ENCODE measurements at places on chromosomes 3 and 15.

- peak; percentile 24 for DNase-seq
Observed at GRCh38 chr3:46987743-46988401, 8.4 kb downstream of the NBEAL2 start.

DNA sequence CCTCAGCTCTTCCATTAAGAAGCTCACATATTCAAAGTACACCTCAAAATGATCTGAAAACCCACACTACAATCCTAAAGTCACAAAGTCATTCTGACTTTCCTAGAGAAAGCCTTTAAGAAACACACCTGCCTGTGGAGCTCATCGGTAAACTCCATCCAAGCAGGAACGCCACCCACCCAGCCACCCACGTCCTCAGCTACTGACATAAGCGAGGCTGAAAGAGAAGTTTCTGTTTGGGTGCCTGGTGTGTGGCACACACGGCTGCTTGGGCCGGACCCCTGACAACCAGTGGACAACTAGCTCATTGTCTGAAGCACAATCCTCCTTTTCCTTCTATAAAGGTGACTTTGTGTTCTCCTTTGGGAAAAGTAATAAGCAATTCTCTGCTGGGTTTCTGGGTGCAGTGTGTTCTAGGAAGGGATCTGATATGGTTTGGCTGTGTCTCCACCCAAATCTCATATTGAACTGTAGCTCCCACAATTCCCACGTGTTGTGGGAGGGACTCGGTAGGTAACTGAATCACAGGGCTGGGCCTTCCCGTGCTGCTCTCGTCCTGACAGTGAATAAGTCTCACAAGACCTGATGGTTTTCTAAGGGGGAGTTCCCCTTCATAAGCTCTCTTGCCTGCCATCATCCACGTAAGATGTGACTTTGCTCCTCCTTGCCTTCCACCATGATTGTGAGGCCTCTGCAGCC lies 26.1 kb downstream of the FAM174B start:
- DNase-seq: no peak

GRCh38 chr15:80174017-80174746 lies 21.4 kb downstream of the FAH start:
- DNase-seq: no peak

GRCh38 chr15:79989682-79990081 lies 18.7 kb upstream of the BCL2A1 start:
- DNase-seq: no peak

DNA sequence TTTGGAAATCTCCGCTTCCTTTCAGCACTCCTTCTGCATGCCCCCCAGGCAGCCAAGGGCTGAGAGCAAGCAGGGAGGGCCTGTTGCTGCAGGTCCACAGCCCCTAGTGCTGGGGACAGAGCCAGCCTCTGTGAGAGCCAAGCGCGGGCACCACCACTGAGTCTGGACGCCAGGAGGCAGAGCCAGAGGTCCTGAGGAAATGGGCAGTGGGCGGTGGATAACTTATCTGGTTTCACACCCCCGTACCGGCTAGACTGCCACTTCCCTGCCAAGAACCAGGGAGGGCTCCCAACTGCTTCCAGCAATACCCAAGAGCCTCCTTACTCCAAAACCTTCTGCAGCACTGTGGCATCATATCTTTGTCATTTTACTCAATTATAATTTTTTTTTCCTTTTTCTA lies 141.6 kb upstream of the IGF1R start:
- no peak for DNase-seq

- DNase-seq: no peak
Observed at GRCh38 chr3:37671926-37672325, 189.8 kb upstream of the CTDSPL start.

DNA sequence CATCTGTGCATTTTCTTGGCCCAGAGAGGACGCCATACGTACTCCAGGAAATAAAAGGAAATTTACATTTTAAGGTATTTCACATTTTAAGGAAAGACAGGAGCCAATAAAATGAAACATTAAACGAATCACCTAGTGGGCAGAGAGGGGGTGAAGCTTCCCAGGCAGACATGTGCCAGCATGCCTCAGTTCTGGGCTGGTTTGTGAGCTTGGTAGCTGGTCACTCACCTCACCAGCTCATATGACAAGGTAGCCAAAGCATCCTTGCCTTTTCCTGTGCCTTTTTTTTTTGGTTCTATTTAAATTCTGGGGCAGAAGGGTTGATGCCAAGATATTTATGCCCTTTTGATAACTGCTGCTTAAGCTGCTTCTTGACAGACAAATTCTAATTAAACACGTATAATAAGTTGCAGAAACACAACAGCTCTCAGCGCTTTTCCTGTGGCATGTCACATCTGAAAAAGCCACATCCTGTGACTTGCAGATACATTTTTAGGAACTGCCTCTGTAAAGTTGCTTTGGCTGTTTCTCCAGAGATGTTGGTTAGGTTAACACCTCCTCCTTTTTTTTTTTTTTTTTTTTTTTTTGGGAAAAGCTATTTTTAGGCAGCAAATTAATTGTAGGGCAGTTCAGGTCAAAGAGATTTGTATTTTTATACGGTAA lies 218.6 kb downstream of the PDCD6IP start:
- DNase-seq: no peak

DNA sequence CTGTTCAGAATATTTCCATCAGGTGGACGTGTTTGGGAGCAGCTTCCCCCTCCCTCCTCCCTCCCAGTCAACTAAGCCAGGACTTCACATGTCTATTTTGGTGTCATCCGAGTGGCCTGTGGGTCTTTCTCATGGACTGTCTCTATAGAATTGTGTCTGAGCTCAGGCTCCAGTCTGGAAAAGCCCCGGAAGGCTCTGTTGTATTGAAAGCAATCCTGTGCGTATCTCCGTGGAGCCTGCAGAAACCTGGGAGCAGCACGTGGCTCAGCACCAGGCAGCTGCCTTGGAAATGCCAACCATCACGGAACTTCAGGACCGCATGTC lies 25.2 kb downstream of the COLQ start:
- no peak for DNase-seq

- no peak for DNase-seq
Observed at GRCh38 chr3:21505711-21506460, 245.1 kb downstream of the ZNF385D start.

DNA sequence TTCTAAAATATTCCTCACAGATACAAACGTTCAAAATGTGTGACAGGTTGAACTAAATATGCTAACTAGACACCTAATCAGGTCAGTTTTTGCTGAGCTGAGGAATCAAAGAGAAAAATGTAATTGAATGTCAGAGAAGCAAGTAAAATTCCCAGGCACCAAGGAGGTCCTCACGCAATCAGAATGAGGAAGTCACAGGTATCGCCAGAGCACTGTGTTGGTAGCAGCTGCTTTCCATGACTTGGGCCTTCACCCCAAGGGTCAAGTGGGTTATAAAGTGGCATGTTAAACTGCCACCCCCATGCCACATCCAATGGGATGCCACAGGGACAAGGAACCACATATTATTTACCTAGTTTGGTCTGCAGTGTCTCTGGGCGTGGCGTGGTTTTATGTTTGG lies 125.0 kb downstream of the TFG start:
- DNase-seq: no peak

GRCh38 chr3:181455276-181455675 lies 256.4 kb upstream of the SOX2 start:
- no peak for DNase-seq

- no peak for DNase-seq
Observed at GRCh38 chr15:51155891-51156290, 61.2 kb upstream of the TNFAIP8L3 start.

DNA sequence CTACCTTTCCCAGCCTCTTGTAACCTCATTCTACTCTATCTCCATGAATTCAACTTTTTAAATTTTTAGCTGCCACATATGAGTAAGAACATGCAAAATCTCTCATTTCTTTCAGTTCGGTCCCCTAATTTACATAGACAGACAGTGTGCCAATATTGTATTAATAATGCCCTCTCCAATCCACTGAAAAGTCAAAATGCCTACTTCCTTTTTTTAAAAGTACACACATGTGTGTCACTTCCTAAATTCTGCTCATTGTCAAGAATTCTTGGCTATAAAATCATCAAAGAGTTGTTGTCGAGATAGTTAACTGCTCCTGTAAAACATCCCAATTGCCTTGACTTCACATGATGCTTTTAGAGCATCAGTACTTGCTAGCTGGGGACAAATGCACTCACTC lies 84.2 kb upstream of the IL12A start:
- no peak for DNase-seq

GRCh38 chr3:35653347-35653746 lies 14.0 kb downstream of the ARPP21 start:
- DNase-seq: no peak

- DNase-seq: no peak
Observed at GRCh38 chr3:129974564-129974832, at the start of gene TRH. TRH (plus strand) TSS chr3:129974720; CDS start chr3:129975817, 1,097 bp downstream.

DNA sequence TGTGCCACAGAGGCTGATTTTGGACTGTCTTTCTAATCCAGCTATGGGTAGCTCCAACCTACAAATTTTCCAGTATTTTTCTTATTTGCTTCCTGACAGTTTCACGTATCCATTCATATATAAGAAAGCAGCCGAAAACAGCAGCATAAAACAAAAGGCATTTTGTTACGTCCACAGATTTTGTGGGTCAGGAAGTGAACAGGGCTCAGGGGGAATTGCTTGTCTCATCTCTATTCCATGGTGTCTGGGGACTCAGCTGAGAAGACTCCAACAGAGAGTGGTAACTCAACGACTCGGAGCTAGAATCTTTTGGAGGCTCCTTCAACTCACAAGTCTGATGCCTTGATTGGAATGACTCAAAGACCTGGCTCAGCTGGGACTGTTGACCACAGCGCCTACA lies 11.7 kb upstream of the SAMMSON start:
- no peak for DNase-seq

- no peak for DNase-seq
Observed at GRCh38 chr15:63331456-63331855, 50.2 kb downstream of the CA12 start.

GRCh38 chr3:19652336-19652735 lies 281.7 kb downstream of the EFHB start:
- no peak for DNase-seq

DNA sequence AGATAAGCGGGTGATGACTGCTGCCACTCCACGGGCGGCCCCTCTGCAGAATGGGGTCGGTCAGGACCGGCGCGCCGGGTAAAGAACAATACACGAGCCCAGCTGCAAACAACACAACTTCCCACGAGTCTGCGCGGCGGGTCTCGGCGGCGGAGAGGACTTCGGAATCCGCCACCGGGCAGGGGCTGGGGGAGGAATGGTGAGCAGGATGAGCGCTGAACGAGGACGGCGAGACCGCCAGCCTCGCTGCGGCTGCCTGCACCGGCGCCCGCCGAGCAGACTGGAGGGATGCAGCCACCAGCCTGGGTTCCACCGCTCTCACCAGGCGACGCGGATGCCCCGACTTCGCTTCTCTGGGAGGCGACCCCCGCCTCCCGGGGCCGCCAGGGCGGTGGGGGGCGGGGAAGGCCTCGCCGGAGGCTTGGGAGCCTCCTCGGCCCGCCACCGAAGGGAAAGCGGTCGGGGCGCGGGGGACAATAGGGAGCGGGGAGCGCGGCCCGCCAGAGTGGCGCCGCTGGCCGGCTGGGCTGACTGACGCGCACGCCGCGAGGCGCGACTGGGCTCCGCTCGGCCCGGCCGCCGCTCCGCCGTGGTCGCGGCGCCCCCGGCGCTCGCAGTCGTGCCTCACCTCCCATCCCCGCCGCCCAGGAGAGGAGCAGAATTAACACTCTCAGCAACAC lies 515 bp downstream of the ADAM10 start:
- no peak for DNase-seq

- DNase-seq: no peak
Observed at GRCh38 chr3:151328298-151328995, 902 bp downstream of the P2RY13 start.

DNA sequence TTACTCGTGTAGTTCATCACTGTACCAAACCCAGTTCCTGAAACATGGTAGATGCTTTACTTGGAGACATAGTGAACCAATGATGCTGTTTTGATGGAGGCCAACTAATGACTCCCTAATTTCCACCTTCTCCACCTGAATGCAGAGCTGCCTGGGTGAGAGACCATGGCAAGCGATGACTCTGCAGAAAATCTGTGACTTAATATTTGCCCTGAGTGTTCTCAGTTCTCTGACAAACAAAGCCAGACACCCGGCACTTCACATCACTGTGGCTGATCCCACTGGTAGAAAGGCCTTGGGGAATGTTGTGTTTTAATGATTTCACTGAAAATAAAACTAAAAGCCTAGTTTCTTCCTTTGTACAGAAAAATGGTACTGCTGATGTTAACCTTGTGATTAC lies 39.5 kb upstream of the UBE3A start:
- DNase-seq: no peak

GRCh38 chr3:15964605-15965442 lies 167.0 kb upstream of the ANKRD28 start:
- no peak for DNase-seq

DNA sequence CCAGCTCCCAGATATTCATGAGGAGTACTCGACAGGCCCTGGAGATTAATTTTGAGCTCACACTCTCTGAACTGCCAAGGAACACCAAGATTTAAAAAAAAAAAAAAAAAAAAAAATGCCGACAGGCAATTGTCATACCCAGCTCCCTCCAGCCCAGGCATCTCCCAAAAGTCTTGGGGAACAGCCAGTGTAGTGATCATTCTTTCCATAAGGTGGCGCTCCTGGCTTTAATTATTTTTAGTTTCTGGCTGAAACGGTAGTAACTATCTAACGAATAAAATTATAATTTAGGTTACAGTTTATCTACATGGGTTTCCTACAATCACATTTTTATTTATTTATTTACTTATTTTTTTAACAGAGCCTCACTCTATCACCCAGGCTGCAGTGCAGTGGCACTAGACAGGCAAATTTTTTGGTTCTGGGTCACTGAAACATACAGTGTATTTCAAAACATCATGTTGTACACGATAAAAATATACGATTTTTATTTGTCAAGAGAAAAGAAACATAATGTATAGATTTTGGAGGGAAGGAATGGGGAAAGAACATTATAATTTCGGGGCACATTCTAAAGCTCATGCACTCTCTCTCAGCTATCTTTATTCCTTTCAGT lies 157.3 kb downstream of the ADAMTS9 start:
- no peak for DNase-seq

DNA sequence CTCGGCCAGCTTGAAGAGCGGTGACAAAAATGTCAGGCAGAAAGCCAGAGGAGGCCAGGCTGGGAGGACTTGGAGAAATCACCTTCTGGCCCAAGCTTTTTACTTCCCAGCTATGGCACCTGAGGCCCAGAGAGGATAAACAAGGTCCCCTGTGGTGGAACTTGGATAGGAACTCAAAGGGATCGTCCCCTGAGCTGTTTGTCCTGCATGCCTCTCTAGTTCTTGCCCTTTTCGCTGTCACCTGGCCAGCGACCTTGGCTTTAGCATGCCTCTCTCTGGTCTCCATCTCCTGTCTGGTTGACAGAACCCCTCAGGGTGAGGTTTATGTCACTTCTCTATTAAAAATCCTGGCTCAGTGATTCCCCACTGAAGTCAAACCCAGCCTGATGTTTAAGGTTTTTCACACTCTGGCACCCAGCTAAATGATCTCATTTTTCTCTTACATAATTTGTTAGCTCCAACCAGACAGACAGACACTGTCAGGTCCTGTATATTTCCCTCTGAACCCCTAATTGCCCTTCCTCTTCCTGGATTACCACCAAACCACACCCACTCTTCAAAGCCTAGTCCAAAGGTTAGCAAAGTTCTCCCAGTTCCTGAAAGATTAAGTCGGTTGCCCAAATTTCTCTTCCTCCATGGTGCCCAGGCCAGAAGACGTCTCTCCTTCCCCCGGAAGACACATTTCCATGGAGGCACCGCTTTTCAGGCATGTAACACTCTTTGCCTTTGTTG lies 169.1 kb downstream of the FAM43A start:
- no peak for DNase-seq

All from activated naive CD4-positive, alpha-beta T cell (primary cell).